ENCODE measurements at places on chromosomes 5 and 9.

DNA sequence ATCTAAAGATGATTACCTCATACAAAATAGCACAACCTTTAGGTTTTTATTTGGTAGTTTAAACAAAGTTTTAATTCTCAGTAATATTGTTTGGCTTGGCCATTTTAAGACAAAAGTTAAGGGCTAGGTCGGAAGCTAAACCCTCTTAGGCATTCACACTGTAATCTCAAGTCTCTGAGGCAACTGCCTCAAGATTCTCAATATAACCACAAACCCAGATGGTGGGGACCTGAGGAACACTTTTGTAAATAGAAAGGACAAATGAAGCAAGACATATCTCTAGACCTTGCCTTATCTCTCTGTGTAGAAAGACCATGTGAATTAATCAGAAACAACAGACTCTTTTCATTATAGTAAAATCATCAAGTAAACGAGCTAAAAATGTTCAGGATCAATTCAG, 500.2 kb upstream of the CDH6 start:
- DNase-seq: no peak

DNA sequence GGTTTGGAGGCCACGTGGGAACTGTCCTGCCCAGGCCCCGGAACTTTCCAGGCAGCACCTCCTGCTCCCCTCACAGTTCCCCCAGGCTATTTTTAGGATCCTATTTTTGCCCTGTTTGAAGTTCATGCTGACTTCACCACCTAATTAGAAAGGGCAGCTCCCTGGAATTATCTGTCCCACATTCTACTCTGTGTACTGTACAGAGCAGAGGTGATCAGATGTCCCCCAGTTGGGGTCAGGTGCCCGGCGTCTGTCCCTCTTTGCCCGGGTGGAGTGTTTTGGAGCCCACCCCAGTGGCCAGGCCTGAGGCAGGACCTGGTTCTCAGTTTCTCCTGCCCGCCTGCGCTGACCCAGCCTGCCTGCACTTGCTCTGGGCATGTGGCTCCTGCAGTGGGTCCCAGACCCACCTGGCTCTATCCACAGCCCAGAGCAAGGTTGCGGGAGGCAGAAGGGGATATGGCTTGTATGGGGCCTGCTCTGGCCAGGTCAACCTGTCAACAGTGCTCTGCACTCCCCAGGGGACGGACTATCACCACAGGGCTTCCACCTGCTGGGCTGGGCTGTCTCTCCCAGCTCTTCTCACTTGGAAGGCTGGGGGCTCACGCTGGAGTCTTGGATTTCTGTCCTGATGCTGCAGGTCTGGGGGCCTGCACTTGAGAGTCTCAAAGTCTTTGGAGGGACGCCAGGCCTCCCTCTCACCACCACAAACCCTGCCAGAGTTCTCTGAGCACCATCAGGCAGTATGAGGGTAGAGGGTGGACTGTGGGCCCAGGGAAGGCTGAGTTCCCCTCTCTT, 268.3 kb downstream of the GADD45G start:
- DNase-seq: no peak

GRCh38 chr5:67118050-67118620, 78.5 kb downstream of the CD180 start:
- no peak for DNase-seq

DNA sequence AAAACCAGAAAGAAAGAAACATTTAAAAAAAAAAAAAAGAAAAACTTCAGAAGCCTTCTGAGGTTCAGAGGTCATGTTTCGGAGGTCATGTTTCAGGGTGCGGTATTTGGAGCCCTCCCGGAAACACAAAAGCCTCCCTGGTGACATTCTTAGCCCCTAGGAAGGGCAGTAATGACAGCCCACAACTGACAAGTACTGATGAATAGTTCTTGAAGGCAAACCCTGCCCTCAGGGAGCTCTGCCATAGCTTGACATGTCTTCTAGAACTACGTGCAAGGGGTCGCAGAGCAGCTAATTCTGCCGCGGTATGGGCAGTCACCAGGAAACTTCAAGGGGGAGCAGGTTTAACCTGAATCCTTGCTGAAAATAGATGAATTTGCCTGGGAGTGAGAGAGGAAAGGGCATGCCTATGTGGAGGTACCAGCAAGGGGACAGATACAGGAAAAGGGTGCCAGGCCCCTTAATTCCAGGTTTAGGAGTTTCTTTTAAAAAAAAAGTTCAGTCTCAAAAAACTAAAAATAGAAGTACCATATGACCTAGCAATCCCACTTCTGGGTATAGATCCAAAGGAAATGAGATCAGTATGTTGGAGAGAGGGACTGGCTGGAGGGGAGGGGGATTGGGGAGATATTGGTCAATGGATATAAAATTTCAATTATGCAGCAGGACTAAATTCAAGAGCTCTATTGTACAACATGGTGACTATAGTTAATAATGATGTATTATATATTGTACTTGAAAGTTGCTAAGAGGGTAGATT, 98.4 kb downstream of the C9orf152 start:
- no peak for DNase-seq

DNA sequence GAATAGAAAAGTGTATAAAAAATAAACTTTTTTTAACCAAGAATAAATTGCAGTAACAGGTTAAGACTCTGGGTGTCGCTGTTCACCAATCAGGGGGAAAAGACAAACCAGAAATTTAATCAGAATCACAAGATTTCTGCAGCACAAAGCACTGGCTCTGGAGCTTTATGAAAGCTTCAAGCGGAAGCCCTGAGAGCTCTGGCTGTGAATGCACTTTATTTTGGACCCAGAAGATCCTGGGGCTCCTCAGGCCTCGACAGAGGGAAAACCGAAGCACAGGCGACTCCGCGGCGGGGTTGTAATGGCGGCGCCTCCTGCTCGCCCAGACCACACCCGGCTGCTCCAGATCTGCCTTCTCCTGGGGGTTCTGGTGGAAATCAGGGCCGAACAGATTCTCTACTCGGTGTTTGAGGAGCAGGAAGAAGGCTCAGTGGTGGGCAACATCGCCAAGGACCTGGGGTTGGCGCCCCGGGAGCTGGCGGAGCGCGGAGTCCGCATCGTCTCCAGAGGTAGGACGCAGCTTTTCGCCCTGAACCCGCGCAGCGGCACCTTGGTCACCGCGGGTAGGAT, at the start of gene PCDHGA4:
Gene PCDHGA4 (plus strand): TSS at position 122 of the 570 bp plus-strand sequence. CDS start 87 bp downstream, at position 209.
- DNase-seq: no peak

- DNase-seq: no peak
Observed at GRCh38 chr5:35101016-35101415, 53.3 kb upstream of the AGXT2 start.

DNA sequence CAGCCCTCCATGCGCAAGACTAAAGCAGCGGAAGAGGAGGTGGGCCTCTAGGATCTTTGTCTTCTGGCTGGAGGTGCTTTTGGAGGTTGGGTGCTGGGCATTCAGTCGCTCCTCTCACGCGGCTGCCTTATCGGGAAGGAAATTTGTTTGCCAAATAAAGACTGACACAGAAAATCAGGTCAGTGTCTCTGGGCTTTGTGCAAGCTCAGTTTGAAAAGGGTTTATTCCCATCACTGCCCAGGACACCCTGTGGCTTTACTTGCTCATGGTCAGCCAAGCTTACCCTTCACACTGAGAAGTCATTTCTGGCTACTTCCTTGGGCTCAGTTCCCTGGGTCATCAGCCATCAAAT, 10.5 kb downstream of the SLC2A8 start:
- DNase-seq: no peak

- DNase-seq: no peak
Observed at GRCh38 chr9:93059715-93060578, 1.4 kb downstream of the SUSD3 start.

GRCh38 chr5:60668686-60669304, 31.2 kb downstream of the DEPDC1B start:
- DNase-seq: no peak

DNA sequence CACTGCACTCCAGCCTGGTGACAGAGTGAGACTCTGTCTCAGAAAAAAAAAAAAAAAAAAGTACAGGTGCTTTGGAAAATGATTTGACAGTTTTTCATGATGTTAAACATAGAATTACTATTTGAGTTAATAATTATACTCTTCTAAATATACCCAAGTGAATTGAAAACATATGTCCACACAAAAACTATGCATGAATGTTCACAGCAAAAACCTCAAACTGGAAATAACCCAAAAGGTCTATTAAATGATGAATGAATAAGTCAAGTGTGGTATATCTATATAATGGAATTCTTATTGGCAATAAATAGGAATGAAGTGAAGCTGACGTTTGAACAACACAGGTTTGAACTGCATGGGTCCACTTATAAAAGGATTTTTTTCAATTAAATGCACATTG, 207.2 kb upstream of the DAB2 start:
- DNase-seq: no peak

- no peak for DNase-seq
Observed at GRCh38 chr5:89473196-89473595, 590.2 kb upstream of the MEF2C start.

GRCh38 chr5:1293416-1294205, 1.3 kb downstream of the TERT start:
- DNase-seq: no peak

- no peak for DNase-seq
Observed at GRCh38 chr5:119966028-119966427, 336.7 kb downstream of the FAM170A start.

- no peak for DNase-seq
Observed at GRCh38 chr9:32940740-32941139, 60.7 kb downstream of the APTX start.

GRCh38 chr5:113524927-113525326, 11.4 kb downstream of the YTHDC2 start:
- DNase-seq: no peak

DNA sequence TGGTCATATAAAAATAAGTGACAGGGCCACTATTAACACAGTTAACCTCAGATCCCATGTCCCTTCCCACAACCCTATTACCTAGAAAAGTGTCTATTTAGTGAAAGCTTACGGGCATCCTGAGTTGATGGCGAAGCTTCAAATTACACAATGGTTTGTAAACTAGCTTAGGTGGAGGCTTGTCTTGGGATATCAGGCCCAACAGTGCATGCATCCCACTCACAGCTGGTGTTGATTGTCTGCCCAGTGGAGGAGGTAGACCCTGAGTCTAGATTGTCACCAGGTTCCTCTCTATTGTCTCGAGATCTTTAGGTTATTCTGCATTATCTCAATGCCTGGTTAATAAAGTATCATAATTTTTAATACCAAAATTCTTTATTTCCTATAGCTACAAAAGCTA, 30.4 kb downstream of the PRELID2 start:
- no peak for DNase-seq

- no peak for DNase-seq
Observed at GRCh38 chr9:5947912-5948311, 57.2 kb downstream of the MLANA start.

DNA sequence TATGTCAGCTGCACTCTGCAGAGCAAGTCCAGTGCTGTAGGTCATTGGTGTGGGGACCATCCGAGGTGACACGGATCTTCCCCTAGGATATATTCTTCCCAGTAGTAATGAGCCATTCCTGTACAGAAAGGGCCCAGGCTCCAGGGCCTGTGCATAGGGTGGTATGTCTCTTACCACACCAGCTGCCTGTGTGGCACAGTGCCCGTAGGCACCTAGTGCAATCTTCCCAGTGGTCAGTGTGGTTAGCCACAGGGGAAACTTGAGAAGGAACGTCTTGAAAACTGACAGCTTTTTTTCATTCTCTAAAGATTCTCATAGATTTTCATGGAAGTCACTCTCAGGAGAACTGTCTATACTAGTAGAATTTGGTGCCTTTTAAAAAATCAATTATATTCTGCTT, 39.8 kb downstream of the CYSTM1 start:
- DNase-seq: peak; percentile 76

GRCh38 chr9:135910216-135910615, 2.9 kb upstream of the CAMSAP1 start:
- no peak for DNase-seq

GRCh38 chr9:65444943-65445342, 159.9 kb upstream of the FOXD4L5 start:
- no peak for DNase-seq

- no peak for DNase-seq
Observed at GRCh38 chr5:62643556-62644451, 65.2 kb downstream of the LRRC70 start.

DNA sequence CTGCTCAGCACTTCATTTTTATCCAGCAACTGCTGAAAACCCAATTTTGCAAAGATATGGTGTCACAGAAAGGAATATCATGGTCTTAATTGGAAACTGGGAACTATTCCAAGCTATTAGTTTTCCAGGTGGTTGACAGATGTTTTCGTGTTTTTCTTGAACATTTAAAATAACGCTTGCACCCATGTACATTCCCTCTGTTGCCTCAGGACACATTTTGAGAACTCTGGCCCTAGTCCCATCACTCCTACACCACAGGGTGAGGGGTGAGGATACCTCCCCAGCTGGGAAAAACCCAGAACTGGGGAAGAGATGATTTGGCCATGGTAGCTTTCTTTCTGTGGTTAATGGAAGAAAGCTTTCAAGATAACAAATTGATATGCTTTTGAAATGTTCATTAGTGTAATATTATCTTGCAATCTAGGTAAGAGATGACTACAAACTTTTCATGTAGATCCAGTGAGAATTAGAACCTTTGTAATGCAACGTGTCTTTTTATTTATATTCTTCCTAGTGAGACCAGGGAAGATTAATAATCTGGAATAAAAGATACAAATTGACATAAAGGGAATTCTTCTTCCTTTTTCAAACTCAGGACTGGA, 627.0 kb downstream of the RAB3C start:
- DNase-seq: no peak

GRCh38 chr5:112735702-112736101, 2.0 kb upstream of the APC start:
- no peak for DNase-seq

DNA sequence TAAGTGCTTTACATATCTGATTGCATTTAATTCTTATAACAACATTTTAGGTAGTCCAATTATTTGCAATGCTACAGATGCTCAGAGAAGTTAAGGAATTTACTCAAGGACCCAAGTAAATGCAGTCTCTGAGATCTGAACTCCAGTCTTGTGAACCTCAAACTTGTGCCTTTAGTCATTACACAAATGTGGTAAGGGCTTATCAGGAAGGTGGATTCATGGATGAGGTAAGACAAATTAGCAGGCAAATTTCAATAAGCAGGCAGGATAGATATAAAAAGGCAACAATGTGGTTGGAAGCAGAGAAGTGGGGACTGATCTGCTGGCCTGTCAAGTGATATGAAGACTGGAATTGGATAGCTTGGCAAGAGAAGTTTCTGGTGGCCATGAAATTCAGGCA, 29.5 kb downstream of the HMHB1 start:
- DNase-seq: no peak

DNA sequence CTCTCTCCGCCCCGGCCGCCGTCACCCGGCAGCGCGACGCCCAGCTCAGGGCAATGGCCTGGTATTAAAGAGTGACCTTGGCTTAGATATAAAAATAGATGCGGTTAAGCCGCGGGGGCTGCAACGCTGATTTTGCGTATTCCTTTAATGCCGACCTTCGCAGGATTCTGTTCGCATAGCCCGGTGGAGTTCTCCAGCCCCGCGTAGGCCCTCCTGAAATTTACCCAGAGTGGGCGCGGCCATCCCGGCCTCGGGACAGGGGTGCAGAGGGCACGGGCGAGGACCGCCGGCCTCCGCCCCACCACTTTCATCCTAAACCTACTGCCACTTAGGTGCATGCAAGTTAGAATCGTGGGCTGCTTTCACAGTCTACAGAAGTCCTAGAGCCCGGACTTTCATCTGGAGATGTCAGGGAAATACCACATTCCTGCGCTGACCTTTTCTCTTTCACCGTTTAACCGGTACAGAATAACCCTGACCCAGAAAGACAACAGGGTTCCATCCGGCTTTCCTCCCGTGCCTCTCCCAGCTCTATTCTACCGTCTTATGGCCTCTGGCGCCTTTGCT, 492 bp upstream of the FAM169A start:
- no peak for DNase-seq

- DNase-seq: no peak
Observed at GRCh38 chr5:2908086-2908485, 156.6 kb upstream of the IRX2 start.

GRCh38 chr5:102222772-102223171, 73.3 kb downstream of the SLCO4C1 start:
- DNase-seq: no peak

- DNase-seq: no peak
Observed at GRCh38 chr5:149472399-149472798, 78.8 kb downstream of the CSNK1A1 start.

Data from AG09319 (cell line).